Naive thymus-derived CD8-positive, alpha-beta T cell (primary cell): ENCODE measurements at places on chromosomes 5 and 9. TPM values are rescaled to one million over a fixed set of nuclear protein-coding genes. Genes with fewer than 3 reads are reported as not detected.

SOWAHA gene
- not detected for polyA plus RNA-seq

DNA sequence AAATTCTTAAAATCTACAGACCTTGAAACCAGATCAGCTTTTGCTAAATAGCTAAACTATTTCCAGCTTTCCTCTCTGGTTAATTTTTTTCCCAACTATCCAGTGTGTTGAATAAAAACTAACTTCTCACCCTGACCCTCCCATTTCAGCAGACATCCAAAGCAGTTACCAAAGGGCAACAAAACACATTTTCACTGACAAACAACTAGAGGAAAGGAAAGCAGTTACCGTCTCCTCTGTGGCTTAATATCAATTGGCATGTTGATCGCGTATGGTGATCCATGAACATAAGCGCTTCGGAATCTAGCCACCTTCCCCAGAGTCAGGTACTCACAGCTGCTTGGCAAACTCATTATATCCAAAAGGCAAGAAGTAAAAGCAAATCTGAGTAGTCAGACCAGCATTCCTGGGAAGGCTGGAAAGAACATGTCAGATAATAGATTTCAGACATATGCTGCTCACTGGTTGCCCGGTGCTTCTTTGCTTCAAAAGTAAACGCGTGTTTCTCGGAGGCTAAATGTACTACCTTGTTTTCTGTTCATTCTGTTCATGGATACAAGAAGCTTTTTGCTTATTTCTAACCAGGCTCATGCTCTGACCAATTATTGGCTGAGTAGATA is 463.4 kb downstream of the PDE4D start:
- no peak overlapping the region for H3K4me3 ChIP-seq
- no peaks in the 10 kb centered on the region for H3K4me1 ChIP-seq
- no peaks in the 10 kb centered on the region for H3K36me3 ChIP-seq
- no peak overlapping the region for H3K27ac ChIP-seq

CCNB1 gene
- 2.2 TPM for polyA plus RNA-seq

TRIP13 gene
- 0.75 TPM for polyA plus RNA-seq

DNA sequence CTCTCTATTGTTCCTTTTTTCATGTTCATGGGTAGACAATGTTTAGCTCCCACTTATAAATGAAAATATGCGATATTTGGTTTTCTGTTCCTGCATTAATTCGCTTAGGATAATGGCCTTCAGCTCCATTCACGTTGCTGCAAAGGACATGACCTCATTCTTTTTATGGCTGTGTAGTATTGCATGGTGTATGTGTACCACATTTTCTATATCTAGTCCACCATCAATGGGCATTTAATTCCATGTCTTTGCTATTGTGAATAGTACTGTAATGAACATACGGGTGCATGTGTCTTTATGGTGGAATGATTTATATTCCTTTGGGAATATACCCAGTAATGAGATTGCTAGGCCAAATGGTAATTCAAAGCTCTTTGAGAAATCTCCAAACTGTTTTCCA is 392.0 kb downstream of the EFNA5 start:
- no peak for DNase-seq
- H3K36me3 ChIP-seq = no peaks in the 10 kb centered on the region
- no peak overlapping the region for H3K27ac ChIP-seq
- H3K4me3 ChIP-seq = no peak overlapping the region

DNA sequence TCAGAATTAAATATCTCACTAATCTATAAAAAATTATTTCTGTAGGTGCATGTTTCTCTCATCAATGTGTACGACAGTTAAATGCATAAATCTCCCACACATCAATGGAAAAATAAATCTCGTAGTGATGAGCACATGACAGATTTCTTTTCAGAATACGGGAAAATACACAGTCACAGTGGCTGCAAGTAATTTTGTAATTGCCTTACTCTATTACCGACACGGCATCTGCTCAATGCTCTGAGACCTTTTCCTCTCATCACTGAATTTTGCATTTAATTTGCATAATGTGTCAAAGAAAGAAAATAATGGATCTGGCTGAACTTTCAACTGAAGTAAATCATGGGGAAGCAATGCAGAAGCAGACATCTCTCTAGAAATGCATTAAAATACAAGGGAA is 37.2 kb downstream of the PDE4D start:
- no peaks in the 10 kb centered on the region for H3K36me3 ChIP-seq
- H3K4me3 ChIP-seq = no peak overlapping the region
- no peaks in the 10 kb centered on the region for H3K4me1 ChIP-seq
- no peak for DNase-seq

DNA sequence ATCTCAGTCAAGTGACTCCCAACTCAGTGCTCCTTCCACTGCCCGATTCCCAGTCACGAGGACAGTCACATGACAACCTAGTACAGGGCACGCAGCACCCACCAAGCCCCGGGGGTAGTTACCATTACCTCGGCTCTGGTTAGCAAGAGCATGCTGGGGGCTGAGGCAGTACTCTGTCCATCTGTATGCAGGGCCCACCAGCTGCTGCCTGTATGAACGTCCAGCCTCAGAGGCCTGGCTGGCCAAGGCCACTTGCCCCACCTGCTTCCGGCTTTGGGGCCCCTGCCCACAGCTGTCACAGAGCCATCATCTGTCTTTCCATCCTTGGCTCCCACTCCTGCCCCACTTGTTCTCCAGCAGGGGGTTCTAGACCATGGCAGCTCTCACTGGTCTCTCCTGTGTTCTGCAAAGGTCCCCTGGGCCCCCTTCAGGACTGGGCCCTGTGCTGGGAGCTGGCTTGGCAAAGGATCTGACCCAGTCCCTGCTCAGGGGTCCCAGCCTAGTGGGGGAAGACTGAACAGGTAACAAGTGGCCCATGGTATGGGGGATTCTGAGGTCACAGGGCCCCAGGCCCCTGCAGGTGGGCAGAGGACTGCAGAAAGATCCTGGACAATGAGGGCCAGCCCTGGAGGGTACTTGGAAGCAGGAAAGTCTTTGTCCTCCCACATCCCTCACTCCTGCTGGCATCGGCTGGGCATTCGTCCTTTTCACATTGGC is 3.3 kb downstream of the RPL35 start:
- H3K27ac ChIP-seq = no peak overlapping the region
- no peak for DNase-seq
- no peaks in the 10 kb centered on the region for H3K27me3 ChIP-seq
- peaks cover 46% of the 10 kb centered on the region for H3K36me3 ChIP-seq

DNA sequence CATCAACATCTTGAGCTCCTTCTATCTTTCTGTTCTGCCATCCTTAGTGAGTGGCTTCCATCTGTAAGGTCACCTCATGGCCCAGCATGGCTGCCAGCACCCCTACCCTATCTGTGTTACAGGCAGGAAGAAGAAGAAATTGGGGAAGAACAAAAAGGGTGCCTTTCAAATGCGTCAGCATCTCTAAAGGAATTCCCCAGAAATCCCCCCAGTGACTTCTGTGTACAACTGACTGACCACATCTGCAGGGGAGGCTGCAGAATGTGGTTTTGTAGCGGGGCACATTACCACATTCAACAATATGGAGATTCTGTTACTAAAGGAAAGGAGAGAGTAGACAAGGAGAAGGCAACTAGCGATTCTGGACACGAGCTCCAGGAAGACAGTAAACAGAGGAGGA is 40.1 kb downstream of the ALG2 start:
- no peak for DNase-seq
- H3K27me3 ChIP-seq = no peaks in the 10 kb centered on the region
- H3K36me3 ChIP-seq = no peaks in the 10 kb centered on the region

DNA sequence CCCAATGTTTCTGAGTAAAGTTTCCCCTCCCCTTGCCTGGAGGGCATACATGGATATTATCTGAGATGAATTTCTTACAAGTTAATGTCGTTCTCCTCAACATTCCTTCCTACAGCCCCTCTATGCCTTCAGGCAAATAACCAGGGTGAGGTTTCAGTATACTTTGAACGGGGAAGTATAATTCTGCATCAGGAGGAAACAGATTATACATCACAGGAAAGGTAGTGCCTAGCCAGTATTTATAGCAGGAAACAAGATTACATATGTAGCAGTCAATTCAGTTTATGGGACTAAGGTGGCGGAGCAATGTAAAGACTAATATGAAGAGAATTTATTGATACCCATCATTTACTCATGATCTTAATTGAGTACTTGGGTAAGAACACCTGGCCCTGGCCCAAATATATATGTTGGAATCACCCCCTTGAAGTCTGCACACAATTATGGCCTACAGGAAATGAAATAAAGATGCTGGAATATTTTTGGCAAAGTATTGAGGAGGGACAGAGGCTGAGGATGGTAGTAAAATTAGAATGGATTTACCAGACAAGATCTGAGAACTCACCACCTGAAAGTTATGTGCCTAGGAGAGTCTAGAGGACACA is 661.1 kb downstream of the PTPRD start:
- H3K27ac ChIP-seq = no peak overlapping the region
- DNase-seq = no peak
- H3K4me3 ChIP-seq = no peak overlapping the region
- H3K4me1 ChIP-seq = no peaks in the 10 kb centered on the region
- H3K27me3 ChIP-seq = no peaks in the 10 kb centered on the region

- no peak for DNase-seq
- H3K36me3 ChIP-seq = peaks cover 2% of the 10 kb centered on the region
- no peaks in the 10 kb centered on the region for H3K27me3 ChIP-seq
- no peak overlapping the region for H3K27ac ChIP-seq
- no peaks in the 10 kb centered on the region for H3K4me1 ChIP-seq
Observed at GRCh38 chr5:56306433-56307150, 73.5 kb upstream of the ANKRD55 start.

- H3K36me3 ChIP-seq = peaks cover 16% of the 10 kb centered on the region
- H3K4me3 ChIP-seq = no peak overlapping the region
- peaks cover 27% of the 10 kb centered on the region for H3K4me1 ChIP-seq
- DNase-seq = no peak
Observed at GRCh38 chr9:125529107-125529506, 177.9 kb downstream of the MAPKAP1 start.

IFNA2 gene
- polyA plus RNA-seq = not detected

DNA sequence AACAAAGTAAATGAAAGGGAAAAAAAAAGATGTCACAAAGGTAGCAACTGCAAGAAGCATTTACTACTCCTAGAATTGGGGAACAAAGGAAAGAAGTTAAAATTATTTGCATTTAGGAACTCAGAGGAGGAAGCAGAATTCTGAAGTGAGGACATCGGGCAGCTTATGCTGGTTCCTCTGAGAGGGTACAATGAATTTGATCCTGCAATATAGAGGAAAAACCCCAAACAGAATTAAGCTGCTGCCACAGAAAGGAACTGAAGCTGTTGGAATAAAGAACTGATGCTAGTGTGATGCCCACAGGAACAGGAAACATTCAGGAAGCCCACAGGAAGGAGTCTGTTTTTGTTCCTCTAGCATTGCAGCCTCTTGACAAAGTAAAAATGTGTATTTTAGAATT is 22.3 kb upstream of the TBCA start:
- H3K27ac ChIP-seq = no peak overlapping the region
- peaks cover 13% of the 10 kb centered on the region for H3K27me3 ChIP-seq

DNA sequence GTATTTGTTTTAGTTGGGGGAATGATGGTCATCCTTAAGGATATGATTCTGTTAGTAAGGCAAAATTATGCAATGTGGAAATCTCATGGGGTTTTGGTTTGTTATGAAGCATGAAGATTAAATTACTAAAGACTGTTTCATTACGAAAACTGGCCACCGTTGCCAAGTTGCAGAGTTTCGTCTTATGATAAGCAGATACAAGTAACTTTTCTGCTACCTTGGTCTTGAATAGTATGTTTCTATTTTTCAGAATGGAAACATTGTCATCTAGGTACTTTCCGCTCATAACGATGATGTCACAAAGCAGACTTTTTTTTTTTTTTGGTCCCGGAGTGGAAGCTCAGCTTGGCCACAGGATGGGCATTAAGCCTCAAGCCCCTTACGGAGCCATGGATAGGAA is 4.2 kb downstream of the CCNI2 start:
- peaks cover 5% of the 10 kb centered on the region for H3K36me3 ChIP-seq
- no peak for DNase-seq
- H3K27me3 ChIP-seq = no peaks in the 10 kb centered on the region
- no peak overlapping the region for H3K4me3 ChIP-seq

DNA sequence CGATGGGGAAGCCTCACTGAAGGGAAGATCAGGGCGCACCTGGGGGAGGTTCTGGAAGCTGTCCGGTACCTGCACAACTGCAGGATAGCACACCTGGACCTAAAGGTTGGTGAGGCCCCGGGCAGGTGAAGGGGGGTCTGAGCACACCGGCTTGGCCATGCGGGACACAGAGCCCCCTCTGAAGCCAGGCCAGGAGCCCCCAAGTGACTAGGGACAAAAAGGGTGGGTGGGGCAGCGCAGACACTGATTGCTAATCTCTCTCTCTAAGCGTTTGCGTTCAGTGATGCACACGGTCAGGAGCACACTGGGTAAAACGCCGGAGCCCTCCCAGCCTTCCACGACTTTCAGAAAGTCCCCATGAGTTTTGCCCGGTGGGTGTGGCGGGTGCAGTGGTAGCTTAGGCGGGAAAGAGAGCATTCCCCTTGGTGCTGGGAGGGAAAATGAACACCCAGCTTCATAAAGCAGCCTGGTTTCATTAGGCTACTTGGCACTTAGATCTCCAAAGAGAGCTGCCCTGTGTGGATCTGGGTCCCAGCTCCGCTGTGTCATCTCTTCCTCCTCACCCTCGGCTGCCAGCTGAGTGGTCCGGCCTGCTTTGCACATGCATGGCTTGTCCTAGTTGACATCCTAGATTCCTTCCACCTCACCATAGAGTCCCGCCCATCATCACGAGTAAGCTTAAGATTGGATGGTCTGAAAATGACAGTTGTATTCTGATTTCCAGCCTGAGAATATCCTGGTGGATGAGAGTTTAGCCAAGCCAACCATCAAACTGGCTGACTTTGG is 74.2 kb upstream of the OTULINL start:
- no peaks in the 10 kb centered on the region for H3K27me3 ChIP-seq
- H3K27ac ChIP-seq = no peak overlapping the region
- H3K4me1 ChIP-seq = no peaks in the 10 kb centered on the region
- H3K36me3 ChIP-seq = no peaks in the 10 kb centered on the region
- no peak for DNase-seq

GRCh38 chr5:140345919-140346347 is 470 bp downstream of the HBEGF start:
- no peak overlapping the region for H3K27ac ChIP-seq
- H3K27me3 ChIP-seq = peaks cover 31% of the 10 kb centered on the region
- H3K4me3 ChIP-seq = peak overlapping the region; percentile 62

DNA sequence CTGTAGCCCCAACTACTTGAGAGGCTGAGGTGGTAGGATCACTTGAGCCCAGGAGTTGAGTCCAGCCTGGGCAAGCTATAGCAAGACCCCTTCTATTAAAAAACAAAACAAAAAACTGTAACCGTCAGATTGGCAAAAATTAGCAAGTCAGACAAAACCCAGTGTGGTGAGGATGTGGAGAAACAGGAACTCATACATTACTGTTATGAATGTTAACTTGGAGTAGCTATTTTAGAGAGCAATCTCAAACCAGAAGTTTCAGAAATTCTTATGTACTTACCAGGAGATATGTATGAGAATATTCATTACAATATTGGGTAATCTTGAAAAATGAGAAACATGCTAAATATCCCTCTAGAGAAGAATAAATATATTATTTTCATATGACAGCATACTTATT is 120.3 kb downstream of the INVS start:
- H3K4me3 ChIP-seq = no peak overlapping the region
- no peak overlapping the region for H3K27ac ChIP-seq
- H3K4me1 ChIP-seq = no peaks in the 10 kb centered on the region
- H3K36me3 ChIP-seq = peaks cover 11% of the 10 kb centered on the region
- no peak for DNase-seq
